ENCODE measurements at places on chromosomes 12 and 14.

GRCh38 chr12:75933101-75933500 is 98.5 kb downstream of the PHLDA1 start:
- DNase-seq = no peak

DNA sequence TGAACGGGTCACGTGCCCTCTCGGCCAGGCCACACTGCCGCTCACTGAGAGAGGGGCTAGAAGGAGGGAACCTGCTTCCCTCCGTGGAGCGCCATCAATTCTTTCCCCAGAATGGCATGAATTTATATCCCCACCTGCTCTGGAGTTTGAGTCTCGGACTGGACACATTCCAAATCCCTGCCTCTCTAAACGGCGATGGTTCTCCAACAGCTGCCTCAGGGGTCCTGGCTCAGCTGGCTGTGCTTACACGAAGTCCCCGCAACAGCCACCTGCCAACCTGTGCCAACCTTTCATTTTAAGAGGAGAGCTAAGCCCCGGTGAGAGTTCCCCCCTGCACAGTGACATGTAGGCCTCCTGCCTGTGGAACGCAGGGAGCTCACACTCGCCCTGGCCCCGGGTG is 73.2 kb downstream of the RIMBP2 start:
- DNase-seq = no peak

- DNase-seq = no peak
These were observed 476.6 kb downstream of the ZFP36L1 start for GRCh38 chr14:68316078-68316868.

DNA sequence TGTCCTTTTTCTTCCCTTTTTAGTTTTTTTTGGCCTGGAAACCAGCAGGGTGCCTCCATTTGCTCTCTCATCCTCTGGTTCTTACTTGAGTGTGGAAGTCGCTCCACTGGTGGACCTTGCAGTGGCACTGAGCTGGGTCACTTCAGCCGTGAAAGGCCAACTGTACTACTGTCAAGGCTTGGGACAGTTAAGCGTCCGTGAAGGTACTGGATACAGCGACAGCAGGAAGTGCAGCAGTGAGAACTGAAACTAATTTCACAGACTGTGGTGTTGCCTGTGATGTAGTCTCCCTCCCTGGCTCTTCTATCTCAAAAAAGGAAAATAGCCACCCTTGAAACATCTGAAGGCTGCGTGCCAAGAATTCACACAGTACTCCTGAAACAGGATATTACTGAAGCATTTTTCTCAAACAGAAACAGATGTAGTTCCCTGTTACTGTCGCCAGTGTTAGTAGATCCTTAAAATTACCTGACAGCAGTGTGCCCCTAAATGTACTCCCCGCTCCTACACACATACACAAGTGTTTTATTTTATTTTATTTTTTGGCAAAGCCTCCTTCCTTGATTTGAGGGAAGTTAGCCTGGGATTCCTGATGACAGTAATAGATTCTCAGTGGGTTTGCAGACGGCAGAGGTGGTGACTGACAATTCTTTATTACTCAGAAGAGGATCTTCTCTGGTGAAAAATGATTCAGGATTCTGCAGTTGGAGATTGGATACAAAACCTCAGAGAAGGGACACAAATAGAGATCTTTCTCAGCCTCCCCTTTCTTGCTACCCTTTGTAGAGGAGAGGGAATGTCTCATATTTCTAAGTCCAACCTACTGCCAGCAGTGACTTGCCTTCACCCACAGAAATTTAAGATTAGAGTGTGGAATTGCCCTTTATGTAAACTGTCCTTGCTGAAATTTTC is 4.4 kb downstream of the SUSD6 start:
- DNase-seq = no peak

DNA sequence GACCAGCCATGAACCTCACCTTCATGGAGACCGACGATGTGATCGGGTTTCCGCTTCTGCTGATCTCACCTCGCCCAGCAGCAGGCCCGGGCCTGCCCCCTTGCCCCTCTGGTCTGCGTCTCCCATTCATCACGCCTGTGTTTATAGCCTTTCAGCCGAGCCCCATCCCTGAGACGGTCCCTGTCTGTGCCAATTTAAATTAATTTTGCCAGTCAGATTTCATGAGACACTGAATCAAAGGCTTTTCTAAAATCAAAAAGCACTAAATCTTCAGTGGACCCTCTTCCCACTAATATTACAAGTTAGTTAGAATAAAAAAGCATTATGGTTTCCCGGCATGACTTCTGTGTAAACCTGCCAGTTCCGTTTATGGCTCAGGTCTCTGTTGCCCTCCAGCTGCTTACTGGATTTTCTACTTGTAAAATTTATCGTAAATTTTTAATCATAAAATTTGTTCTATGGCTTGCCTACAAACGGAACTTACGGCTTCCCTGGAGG is 155.9 kb downstream of the ESRRB start:
- no peak for DNase-seq
